Aorta (tissue), 5 donors: ENCODE measurements at places on chromosomes 11 and 22. TPM values are rescaled to one million over a fixed set of nuclear protein-coding genes. Genes with fewer than 3 reads are reported as not detected.
A peak's percentile ranks its signal among the peaks of the same experiment; 100 is the strongest.

CD3D gene
- polyA plus RNA-seq: 3.3 TPM

PANX2 gene
- polyA plus RNA-seq: 1.4 TPM

MIF gene
- 362 TPM for polyA plus RNA-seq

OR52N4 gene
- polyA plus RNA-seq: 1.2 TPM

- H3K4me3 ChIP-seq: no peak overlapping the region
- no peaks in the 10 kb centered on the region for H3K4me1 ChIP-seq
These were observed 20.6 kb downstream of the BCO2 start for GRCh38 chr11:112195951-112196351.

- H3K27me3 ChIP-seq: no peaks in the 10 kb centered on the region
- no peak for DNase-seq
- H3K4me1 ChIP-seq: no peaks in the 10 kb centered on the region
These were observed 22.6 kb downstream of the RTN4RL2 start for GRCh38 chr11:57482782-57483561.

GRCh38 chr22:23888615-23889401 lies 5.4 kb upstream of the MIF start:
- H3K4me3 ChIP-seq: no peak overlapping the region
- H3K36me3 ChIP-seq: no peaks in the 10 kb centered on the region
- DNase-seq: no peak
- H3K4me1 ChIP-seq: no peaks in the 10 kb centered on the region
- peak overlapping the region; percentile 33 for H3K27ac ChIP-seq

GRCh38 chr11:33734441-33735270 lies 1.6 kb downstream of the CD59 start:
- H3K27me3 ChIP-seq: no peaks in the 10 kb centered on the region
- H3K36me3 ChIP-seq: no peaks in the 10 kb centered on the region
- H3K4me1 ChIP-seq: peaks cover 3% of the 10 kb centered on the region
- peak overlapping the region; percentile 73 for H3K4me3 ChIP-seq
- H3K27ac ChIP-seq: no peak overlapping the region
- no peak for DNase-seq
